ENCODE measurements at places on chromosomes 2 and 18.
A peak's percentile ranks its signal among the peaks of the same experiment; 100 is the strongest.

DNA sequence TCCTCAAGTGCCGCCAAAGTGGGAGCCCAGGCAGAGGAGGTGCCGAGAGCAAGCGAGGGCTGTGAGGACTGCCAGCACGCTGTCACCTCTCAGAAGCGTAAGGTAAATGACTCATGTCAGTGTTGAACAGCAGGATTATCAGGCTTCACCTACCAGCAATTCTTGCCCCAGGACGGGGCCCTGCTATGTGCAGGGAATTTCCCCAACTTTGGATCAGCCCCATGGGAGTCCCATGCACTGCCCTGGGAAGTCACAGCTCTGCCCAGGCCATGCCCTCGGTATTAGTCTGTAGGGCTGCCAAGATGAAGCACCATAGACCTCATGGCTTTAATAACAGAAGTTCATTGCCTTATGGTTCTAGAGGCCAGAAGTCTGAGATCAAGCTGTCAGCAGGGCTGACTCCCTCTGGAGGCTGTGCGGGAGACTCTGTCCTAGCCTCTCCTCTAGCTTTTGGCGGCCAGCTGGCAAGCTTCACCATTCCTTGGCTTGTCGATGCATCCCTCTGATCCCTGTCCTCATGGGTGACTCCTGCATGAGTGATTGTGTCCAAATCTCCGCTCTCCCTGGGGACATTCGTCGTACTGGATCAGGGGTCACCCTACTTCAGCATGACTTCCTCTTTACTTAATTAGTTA is 55.9 kb downstream of the TRPM8 start:
- DNase-seq: no peak

GRCh38 chr2:149330127-149331022 is at the start of gene LYPD6:
Gene LYPD6, plus strand, starts transcription at chr2:149330587. Its CDS starts 107,122 bp downstream, at chr2:149437709.
- peak; percentile 77 for DNase-seq

DNA sequence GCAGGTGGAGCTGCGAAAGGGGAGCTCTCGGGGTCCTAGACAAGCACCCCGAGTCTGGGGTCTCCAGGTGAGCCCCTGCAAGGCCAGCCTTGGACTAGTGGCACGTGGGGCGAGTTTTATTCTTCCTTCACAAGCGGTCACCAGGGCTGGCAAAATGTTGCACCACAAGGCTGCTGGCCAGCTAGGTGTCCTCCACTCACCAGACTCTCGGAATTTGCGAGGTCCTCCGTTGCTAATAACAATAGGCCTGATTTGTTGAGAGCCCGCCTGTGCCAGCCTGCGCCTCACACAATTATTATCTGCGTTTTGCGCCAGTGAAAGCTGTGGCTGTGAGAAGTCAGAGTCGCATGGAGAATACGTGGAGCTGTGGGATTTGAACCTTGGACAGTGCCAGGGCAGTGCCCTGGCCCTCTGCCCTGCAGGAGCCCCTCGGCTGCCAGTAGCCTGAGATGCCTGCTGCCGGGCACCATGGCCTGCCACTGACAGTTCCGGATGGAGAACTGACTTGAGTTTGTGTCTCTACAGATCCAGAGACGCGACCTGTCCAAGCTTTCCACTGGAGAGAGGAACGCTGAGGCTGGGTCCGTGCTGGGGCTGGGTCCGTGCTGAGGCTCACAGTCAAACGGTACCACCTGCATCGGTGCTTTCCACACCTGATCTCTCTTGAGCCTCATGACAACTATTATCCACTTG is 77.6 kb upstream of the ODC1 start:
- no peak for DNase-seq

GRCh38 chr2:25996844-25997243 is 14.5 kb upstream of the KIF3C start:
- no peak for DNase-seq

DNA sequence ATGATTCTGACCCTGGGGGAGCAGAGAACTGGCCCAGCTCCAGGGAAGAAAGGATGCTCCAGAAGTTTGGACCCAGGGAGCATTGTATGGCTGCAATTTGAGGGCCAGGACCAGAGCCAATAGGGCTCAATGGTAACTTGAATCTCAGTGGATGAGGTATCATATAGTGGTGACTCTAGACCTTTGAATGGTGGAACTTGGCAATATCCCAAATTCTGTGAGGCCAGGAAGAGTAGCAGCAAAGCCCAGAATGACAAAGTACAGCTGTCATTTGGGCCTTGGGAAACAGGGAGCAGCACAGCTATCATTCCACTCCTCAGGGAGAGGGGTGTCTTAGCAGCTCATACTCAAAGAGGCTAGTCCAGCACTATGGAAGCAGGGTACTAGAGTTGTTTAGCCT is 332.9 kb upstream of the RBMS1 start:
- DNase-seq: no peak

- no peak for DNase-seq
These were observed 114.8 kb upstream of the SERTAD2 start for GRCh38 chr2:64768491-64769005.

- no peak for DNase-seq
These were observed 46.4 kb downstream of the FAM171B start for GRCh38 chr2:186740266-186740665.

- peak; percentile 15 for DNase-seq
These were observed 550 bp upstream of the MALL start for GRCh38 chr2:110116033-110116710.

- no peak for DNase-seq
These were observed 113.6 kb downstream of the GCA start for GRCh38 chr2:162457490-162457889.

DNA sequence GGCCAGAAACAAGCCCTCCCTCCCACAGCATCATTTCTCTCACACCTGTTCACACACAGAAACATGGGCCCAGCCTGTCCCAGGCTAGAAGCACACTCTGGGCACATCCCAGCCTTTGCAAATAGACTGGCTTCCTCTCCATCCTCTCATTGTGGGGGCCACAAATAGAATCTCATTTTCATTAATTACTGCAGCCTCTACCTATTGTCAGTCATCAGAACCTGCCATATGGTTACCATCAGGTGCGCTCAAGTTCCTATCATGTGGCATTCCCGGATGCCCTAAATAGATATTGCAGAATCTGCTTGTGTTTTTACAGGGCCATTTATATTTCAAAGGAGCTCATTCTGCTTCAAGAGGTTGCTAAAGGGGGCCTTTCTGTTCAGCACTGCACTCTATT is 460.7 kb downstream of the BCL11A start:
- no peak for DNase-seq

- no peak for DNase-seq
These were observed 127.7 kb downstream of the TNS1 start for GRCh38 chr2:217875138-217875537.

DNA sequence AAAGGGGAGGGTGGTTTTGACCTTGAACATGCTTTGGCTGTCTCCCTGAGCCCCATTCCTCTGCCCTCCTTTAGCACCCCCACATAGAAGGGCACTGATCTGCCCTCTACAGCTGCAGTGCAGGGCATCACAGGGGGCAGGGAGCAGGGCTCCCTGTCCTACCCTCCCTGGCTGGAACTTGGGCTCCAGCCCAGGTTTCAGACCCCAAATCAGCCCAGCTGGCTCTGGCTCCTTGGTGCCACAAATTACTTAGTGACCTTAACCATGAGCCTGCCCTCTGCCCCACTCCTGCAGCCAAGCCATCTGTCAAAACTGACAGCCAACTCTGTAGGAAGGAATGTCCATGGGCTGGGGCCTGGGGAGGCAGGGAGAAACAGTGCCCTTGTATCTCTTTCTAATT is 105.6 kb downstream of the MAPK4 start:
- DNase-seq: no peak

GRCh38 chr18:8450898-8451665 is 158.2 kb upstream of the RAB12 start:
- DNase-seq: no peak

DNA sequence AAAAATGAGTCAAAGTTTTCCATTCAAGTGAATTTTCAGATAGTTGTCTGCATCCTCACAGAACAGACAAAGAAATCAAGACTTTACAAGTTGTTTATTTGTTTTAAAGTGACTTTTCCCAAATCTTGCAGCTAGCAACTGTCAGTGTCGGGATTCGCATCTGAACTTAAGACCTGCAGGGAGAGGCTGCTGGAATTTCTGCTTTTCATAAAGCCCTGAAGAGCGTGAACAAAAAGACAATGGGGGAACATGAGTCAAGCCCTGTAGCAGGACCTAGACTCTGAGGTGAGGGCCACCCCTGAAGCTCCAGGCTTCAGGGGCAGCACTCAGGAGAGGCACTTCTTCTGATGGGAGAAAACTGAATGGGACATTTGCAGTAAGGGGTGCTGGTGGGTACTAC is 108.2 kb upstream of the CTAGE1 start:
- no peak for DNase-seq

DNA sequence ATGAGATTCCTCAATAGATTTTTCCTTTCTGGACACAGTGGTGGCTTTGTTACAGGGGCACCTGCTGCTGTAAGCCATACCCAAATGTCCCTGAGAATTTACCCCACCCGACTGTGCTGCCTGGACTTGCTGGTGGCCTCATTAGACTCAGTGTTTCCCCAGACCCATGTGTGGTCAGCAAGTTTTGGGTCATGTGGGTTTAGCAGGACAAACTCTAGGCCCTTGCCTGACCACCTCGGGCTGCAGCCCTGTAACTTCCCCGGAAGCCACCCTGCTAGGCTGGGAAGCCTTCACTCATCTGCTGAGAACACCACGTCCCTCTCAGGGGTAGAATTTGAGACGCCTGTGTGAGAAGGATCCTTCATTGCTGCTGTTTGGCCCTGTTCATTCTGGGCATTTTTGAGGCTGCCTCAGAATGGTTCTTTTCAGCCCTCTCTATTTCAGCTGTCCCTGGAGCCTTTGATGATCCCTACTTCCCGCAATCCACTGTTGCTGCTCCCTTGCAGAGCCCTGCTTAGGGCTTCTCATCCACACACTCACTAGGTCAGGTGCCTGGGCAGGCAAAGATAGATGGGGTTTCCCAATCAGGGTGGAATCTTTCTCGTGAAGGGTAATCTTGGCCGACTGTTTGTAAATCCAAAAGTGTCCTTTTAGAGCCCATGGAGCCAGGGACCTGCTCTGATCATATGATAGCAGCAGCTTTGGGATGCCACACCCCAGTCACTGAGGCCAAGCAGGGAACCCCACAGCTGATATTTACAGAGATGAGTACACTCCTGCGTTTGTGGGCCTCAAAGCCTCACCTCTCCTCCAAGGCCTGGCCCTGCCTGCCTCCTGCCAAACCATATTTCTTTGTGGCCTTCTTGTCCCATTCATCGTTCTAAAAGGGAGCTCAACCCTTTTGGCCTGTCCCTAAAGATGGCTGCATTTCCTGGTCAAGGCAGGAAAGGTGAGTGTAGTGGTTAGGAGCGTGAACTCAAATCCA is 6.7 kb downstream of the EHD3 start:
- DNase-seq: no peak

- DNase-seq: no peak
These were observed 4.2 kb upstream of the CCDC178 start for GRCh38 chr18:33444709-33445108.

DNA sequence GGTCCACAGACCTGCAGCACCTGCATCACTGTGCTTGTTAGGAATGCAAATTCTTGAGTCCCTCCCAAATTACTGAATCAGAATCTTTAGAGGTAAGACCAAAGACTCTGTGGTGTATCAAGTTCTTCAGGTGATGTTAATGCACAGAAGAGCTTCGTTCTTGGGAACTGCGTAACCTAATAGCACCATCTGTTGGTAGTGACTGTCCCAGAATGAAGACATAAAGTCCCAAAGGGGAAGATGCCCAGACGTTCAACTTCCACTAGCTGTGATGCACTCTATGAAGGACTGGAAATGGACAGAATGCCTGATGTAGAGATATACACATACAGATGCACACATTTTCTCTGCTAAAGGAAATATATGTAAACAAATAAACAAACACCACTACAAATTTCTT is 576.0 kb downstream of the LRP1B start:
- DNase-seq: peak; percentile 20

DNA sequence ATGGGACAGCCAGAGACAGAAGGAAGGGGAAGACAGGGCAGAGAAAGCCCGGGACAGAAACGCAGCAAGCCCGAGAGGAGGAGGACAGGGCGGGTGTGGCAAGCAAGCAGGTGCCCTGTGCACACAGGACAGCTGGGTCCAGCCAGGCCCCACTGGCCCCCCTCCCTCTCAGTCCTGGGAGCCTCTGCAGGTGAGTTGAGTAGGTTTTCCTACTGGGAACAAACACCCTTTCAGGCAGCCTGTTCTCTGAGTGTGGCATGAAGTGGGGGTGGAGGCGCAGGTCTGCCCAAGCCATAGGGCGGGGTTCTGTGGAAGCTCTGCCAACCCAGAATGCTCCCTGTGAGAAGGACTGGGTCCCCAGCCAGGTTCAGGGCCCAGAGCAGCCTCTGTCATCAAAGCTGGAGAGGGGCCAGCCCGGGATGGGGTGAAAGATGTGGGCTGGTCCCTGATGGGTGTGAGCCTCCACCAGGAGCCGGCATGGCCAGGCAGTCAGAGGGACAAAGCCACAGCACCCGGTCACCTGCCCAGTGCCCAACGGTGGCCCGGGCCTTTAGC is 129.4 kb downstream of the TFCP2L1 start:
- no peak for DNase-seq

Data from HAP-1 (cell line).